Cardiac muscle cell (in vitro differentiated cells and primary cell): ENCODE measurements at places on chromosomes 5 and 9. TPM values are rescaled to one million over a fixed set of nuclear protein-coding genes. Genes with fewer than 3 reads are reported as not detected.

Gene FOXD4
- total RNA-seq, result 0.81 and 1.5 TPM in 2 replicates

Gene C9orf85
- 13.6 and 16.8 TPM in 2 replicates for total RNA-seq

Gene GRAMD2B
- total RNA-seq, result 17.7 and 19.5 TPM in 2 replicates

Gene PCA3
- total RNA-seq, result not detected in 2 replicates

Gene IRGM
- not detected in 2 replicates for total RNA-seq

Gene KIF4B
- not detected in 2 replicates for total RNA-seq

Gene KYAT1
- total RNA-seq, result 23.3 and 25.0 TPM in 2 replicates

Gene PCDHA1
- 0.25 TPM in 1 of 2 replicates, not detected in the other for total RNA-seq

Gene PLPPR1
- 0.42 and 0.98 TPM in 2 replicates for total RNA-seq

Gene ACOT12
- total RNA-seq, result not detected in 2 replicates

Gene MARCOL
- not detected in 2 replicates for total RNA-seq
